ENCODE measurements at places on chromosomes 1 and 21.
A peak's percentile ranks its signal among the peaks of the same experiment; 100 is the strongest.

- DNase-seq, result no peak
Observed at GRCh38 chr1:112141923-112142322, 152.5 kb upstream of the KCND3 start.

- DNase-seq, result peak; percentile 31
Observed at GRCh38 chr1:243712941-243713340, 137.1 kb downstream of the AKT3 start.

DNA sequence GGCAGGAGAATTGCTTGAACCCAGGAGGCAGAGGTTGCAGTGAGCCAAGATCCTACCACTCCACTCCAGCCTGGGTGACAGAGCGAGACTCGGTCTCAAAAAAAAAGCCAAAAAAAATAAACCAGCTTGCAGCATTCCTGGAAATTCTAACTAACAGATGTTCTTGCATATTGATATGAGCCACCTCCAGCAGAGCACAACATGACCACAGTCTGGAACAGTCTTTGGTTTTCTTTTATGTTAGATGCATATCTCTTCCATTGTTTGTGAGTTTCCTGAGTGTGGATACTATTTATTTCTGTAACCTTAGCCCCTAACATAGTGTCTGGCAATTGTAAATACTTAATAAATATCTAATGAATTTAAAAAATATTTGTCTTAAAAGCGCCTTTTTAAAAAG lies 23.9 kb downstream of the IFNAR1 start:
- DNase-seq, result no peak

- no peak for DNase-seq
Observed at GRCh38 chr1:39104158-39105060, 78.3 kb downstream of the NDUFS5 start.

DNA sequence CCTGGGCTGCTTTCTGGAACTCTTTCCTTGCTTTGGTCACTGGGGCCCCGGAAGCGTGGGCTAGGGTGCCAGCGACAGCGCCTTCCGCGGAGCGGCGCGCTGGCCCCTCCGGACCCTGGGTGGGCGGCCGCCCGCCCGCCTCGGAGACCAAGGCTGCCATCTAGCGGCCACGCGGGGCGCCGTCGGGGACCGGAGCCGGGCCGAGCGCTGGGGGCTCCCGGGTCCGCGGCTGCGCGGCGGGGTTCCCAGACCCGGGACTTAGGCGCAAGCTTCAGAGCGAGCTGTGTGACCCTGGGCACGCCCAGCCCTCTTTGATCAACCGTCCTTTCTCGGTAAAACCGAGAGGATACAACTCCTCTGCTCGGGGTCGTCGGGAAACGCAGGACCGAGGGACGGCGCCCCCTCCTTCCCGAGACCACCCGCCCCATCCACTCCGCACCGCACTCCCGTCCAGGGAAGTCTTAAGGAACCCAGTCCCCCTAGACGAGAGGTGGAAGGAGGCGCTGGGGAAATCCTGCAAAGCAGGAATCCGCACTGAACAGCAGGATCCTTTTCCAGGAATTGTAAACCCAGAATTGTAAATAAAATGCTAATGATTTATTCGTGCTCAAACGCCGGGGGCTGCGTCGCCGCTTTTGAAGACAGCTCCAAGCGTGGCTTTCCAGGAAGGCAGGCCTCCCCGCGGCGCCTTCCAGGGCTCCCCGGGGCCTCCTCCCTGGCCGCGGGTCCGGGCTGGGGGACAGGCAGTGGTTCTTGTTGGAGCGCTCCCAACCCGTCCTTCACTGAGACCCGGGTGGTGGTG lies 41.2 kb downstream of the RRAGC start:
- DNase-seq, result no peak

DNA sequence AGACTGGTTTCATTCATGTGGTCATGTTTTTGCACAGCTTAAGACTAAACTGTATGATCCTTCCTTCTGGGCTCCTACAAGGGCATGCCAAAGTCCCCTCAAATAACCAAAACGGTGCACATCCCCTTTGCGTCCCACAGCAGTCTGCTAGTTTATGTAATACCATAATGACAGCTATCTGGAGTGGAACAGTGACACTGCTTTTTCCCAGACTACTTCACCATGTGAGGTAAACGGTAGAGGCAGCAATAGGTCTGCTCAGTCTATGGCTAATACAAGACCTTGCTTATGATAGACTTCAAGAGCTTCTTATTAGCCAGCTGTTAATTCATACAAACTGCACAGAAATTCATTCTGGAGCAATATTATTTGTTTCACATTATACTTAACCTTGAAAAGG lies 395.5 kb downstream of the SMYD3 start:
- DNase-seq, result no peak

DNA sequence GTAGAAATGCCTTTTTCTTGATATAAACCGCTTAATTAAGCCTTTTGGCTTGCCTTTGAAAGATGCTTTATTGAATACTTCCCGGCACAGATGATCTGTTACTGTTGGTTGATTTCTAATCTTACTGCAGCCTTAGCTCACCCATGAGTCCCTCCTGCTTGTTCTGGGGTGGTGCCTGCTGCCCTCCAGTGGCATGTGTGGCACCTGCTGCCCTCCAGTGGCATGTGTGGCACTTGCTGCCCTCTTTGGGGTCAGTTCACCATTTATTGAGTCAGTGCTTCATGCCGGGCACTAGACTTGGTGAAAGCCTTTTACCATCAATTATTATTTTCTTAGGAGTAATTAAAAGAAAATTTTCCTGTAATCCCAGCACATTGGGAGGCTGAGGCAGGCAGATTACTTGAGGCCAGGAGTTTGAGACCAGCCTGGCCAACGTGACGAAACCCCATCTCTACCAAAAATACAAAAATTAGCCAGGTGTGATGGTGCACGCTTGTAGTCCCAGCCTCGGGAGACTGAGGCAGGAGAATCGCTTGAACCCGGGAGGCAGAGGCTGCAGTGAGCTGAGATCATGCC lies 54.3 kb downstream of the ADARB1 start:
- DNase-seq, result peak; percentile 43

GRCh38 chr1:31241321-31241720 lies 1.6 kb upstream of the NKAIN1 start:
- DNase-seq, result no peak

DNA sequence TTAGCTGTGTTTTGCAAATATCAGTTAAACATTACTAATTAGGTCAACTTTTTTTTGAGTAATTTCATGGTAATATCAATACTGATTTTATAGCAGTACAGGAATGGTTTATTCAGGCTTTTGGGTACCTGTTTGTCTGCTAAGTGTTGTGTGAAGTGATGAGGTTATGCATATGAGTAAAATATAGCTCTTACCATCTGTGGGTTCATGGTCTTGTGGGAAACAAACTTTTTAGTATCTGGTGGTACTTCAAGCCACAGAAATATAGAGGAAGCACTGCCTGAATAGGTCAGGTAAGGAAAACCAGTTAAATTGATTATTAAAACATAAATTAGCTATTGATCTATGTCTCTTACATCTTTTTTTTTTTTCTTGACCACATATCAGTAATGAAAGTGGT lies 113.9 kb downstream of the RABGAP1L start:
- no peak for DNase-seq

GRCh38 chr1:153752571-153753195 lies 22.5 kb upstream of the SLC27A3 start:
- no peak for DNase-seq

DNA sequence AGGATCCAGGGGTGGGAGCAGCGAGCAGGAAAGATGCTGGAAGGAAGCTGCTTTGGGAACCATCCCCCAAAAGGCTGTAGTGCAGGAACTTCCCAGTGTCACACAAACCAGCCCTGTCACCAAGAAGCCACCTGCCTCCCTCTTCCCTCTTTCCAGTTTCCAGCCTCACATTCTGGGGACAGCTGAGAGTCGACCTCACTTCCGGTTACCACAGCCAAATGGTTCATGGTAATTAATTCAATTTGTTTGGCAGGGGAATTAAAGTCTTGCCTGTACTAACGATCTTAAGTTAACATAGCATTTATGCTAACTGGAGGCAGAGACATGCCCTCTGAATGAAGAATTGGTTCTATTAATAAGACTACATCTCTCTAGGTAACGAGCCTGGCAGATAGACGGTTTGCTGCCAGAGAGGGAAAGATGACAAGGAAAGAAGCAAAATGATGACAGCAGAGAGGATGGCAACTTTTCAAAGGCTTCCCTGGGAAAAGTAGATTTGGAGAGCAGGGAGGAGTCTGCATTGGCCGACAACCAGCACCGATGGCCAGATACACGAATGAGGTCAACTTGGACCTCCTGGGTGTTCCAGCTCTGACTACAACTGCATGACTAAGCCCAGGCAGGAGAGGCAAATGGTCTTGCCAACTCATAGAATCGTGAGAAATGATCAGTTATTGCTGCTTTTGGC lies 64.1 kb downstream of the TMCO4 start:
- no peak for DNase-seq

GRCh38 chr1:152517237-152517811 lies 3.0 kb downstream of the CRCT1 start:
- DNase-seq, result no peak

GRCh38 chr1:206470692-206471414 lies 577 bp downstream of the IKBKE start:
- no peak for DNase-seq

DNA sequence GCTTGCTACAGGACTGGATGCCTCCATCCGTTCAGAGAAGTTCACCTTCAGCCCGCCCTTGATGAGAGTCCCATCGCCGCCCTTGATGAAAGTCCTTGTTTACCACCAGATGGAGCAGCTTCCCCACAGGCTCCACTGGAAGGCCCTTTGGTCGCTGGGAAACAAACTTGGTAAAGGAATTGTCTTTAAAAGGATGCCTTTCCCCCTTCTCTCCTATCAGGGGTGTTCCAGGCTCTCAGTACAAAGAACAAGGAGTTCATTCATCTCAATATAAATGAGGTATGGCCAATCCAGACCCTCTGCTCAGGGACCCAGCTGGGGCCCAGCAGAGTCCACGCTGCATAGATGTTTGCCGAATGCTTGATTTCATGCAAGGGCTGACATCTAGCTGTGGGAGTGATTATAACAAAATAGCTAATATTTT lies 50.8 kb downstream of the CAPN9 start:
- DNase-seq, result no peak

DNA sequence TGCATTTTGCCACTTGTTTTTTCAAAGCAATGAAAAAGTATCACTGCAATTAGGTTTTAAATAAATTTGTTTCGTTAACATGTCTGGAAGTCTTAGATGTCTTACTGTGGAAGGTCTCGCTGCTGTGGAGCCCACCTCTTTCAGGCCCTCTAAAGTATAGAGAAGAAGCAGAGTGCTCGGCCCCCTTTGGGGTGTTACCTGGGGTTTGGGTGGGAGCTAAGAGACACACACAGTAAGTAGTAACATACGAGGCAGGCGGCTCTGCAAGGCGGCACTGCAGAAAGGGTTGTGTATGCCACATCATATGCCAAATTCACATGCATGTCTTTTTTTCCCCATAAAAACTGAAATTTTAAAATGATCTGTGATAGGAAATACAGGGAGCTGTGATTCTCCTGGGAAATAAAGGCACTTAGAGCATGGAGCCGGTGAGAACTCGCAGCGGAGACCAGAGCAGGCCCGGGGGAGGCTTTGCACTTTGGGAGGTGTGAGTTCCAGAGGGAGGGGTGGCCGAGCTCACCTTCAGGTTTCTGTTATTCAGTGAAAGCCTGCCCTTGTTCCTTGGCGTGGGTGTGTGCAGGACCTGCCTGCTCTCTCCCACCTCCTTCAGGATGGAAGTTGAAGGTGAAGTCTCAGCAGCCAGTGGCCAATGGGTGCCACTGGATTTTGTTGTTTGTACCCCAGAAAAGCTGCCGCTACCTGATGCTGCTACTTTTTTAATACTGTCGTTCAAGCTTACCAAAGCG lies 35.7 kb upstream of the PWP2 start:
- DNase-seq, result no peak

DNA sequence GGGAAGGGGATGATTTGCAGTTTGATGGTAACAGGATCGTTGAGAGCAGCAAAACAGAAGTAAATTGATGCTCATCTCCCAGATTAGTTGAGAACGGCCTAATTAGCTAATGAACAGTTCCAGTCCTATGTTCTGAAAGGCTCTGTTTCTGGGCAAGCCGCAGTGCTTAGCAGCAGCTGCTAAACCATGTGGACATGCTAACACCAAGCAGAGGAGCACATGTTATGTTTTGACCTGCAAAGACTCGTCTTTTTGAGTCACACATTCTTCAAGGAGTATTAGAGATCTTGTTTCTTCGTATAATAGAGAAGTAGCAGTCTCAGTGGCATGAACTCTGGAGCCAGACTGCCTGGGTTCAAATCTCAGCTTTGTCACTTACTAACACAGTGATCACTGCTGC lies 58.1 kb downstream of the CACNA1E start:
- no peak for DNase-seq

- no peak for DNase-seq
Observed at GRCh38 chr1:109539676-109540075, at the start of gene GPR61. Gene GPR61, plus strand, starts transcription at chr1:109539872. Its CDS starts 3,151 bp downstream, at chr1:109543023.

DNA sequence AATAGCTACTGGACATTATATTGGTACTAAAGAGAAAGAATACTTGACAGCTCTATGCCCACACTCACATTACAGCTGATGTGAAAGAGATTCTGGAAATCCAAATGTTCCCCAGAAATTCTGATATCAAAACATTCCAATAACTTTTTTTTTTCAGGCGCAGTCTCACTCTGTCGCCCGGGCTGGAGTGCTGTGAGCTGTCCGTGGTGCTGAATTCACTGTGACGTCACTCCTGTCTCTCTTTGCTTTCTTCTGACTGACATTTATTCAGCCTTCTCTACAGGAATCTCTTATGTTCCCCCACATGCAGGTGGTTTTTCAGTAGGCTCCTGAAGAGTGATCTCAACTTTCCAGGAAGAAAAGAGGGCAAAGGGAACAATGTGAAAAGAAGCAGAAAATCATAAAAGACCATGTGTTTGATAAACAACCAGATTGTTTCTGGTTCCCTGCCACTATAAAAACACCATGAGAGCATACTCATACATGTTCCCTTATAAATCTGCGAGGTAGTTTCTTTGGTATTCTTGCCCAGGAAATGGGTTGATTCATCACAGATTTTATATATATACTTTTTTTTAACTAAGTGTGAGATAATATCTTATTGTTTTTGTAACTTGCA lies 6.2 kb downstream of the S100A7A start:
- DNase-seq, result peak; percentile 16

- no peak for DNase-seq
Observed at GRCh38 chr1:39650431-39650830, 11.0 kb upstream of the HEYL start.

- DNase-seq, result no peak
Observed at GRCh38 chr1:26585471-26585870, 55.9 kb downstream of the RPS6KA1 start.

- no peak for DNase-seq
Observed at GRCh38 chr1:117621316-117621715, 15.5 kb downstream of the TENT5C start.
